ENCODE measurements at places on chromosomes 13 and 19. TPM values are rescaled to one million over a fixed set of nuclear protein-coding genes. Genes with fewer than 3 reads are reported as not detected.

ERICH6B gene
- total RNA-seq, result not detected

FAAP24 gene
- 0.79 TPM for total RNA-seq

ZIC5 gene
- not detected for total RNA-seq

CGB3 gene
- total RNA-seq, result not detected

PPM1N gene
- not detected for total RNA-seq

DNA sequence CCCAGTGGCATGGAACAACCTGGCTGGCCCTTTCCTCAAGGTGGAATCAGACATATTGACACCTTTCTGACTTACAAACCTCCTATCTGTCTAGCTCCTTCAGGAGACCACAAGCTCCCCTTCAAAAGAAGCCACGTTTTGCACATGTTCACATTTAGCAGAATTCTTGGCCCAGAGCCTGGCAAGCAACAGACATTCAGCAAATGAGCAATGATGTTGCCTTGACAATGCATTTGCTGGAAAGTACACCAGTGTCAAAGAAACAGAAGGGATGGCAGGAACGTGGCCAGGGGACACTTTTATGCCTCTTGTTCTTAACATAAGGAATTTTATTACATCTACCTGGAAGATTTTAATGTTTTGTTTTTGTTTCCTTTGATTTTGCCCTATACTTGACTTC lies 85.5 kb upstream of the FGF14 start:
- DNase-seq, result no peak

DNA sequence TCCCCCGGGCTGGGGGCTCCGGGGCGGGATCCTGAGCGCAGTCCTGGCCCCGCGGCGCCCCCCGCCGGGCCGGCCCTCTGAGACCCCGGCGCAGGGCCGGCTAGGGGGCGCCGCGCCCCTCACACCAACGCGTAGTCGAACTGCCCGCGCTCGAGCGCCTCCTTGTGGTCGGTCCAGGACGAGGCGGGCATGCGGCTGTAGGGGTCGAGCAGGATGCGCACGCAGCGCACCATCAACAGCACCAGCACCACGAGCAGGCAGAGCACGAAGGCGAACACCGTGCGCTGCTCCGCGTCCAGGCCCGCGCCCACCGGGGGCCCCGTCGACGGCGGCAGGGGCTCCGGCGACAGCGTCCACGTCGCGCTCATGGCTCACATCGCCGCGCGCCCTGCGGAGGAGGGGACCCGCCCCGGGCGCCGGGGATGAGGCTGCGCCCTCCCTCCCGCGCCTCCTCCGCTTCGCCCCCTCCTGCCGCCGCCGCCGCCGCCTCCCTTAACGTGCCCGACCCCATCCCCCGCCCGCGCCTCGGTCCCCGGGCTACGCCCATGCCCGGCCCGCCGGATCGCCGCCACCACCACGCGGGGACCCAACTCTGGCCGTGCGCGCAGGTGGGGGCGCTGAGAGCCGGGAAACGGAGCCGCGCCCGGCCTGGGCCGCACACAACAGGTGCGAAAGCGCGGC lies 624 bp downstream of the CTXN1 start:
- peak; percentile 88 for DNase-seq

- peak; percentile 41 for DNase-seq
Measured at GRCh38 chr19:38650911-38651584, 3.6 kb downstream of the ACTN4 start.

- no peak for DNase-seq
Measured at GRCh38 chr19:41030651-41031050, 39.6 kb downstream of the CYP2B6 start.

DNA sequence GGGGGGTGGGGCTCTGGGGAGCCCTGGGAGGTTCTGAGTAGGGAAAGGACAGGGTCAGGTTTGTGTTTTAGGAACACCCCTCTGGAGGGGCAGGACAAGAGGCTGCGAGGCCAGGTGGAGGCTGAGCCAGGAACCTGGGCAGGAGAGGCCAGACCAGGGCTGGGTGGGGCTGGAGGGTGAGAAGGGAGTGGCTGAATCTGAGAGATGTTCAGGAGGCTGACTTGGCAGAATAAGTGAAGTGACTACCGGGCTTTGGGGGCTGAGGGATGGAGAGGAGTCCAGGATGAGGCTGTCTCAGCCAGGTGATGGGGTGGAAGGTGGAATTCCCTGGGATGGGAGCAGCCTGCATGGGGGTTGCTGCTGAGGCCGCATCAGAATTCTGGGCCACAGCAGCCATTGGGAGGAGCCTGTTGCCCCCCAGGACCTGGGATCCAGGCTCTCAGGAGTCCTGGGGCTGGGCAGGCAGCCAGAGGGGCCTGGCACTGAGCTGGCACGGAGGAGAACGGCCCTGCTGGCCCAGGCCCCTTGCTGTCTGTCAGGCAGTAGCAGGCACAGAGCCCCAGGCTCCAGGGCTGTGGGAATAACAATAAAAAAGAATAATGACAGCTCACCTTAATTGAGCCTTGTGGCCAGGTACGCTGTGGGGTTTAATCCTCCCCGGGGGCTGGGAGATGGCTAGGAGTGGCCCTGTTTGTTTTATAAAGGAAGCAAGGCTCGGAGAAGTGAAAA lies 3.3 kb downstream of the PPP5C start:
- DNase-seq, result no peak

DNA sequence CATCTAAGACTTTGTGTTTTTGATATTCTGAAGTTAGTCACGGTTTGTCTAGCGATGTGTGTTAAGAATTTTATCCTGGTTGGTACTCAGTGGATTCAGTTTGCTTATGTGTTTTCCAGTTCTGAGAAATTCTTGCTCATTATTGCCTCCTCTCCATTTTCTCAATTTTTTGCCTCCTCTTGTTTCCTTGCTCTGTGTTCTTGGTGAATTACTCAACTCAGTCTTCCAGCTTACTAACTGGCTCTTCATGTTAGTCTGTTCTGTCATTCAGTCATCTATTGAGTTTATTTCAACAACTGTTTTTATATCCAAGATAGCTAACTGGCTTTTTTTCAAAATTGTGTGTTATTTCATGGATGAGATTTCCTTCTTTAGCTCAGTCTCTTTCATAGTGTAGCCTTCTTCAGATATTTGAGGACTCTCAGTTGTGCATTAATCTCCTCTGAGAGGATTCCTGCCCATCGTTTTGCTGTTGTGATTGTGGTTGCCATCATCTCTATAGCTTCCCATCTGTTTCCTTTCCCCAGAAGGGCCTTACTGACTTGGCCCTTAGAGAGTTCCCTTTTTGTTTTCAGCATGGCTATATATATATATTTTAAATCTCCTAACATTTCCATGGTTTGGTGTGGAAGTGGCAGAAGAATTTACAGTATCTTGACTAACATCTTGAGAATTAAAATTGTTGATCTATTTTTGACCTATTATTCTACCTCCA lies 6.2 kb downstream of the SETDB2 start:
- DNase-seq, result no peak

GRCh38 chr19:28633319-28634018 lies 579.5 kb downstream of the UQCRFS1 start:
- DNase-seq, result no peak

GRCh38 chr13:75666646-75667351 lies 30.7 kb downstream of the LMO7 start:
- no peak for DNase-seq

- DNase-seq, result peak; percentile 64
Measured at GRCh38 chr19:19628501-19629134, 598 bp upstream of the LPAR2 start.

GRCh38 chr19:52155596-52156359 lies 15.6 kb downstream of the ZNF836 start:
- DNase-seq, result no peak

- DNase-seq, result no peak
Measured at GRCh38 chr13:24192057-24192810, 31.7 kb downstream of the SPATA13 start.
